ENCODE measurements at places on chromosomes 12 and 14. TPM values are rescaled to one million over a fixed set of nuclear protein-coding genes. Genes with fewer than 3 reads are reported as not detected.
A peak's percentile ranks its signal among the peaks of the same experiment; 100 is the strongest.

DNA sequence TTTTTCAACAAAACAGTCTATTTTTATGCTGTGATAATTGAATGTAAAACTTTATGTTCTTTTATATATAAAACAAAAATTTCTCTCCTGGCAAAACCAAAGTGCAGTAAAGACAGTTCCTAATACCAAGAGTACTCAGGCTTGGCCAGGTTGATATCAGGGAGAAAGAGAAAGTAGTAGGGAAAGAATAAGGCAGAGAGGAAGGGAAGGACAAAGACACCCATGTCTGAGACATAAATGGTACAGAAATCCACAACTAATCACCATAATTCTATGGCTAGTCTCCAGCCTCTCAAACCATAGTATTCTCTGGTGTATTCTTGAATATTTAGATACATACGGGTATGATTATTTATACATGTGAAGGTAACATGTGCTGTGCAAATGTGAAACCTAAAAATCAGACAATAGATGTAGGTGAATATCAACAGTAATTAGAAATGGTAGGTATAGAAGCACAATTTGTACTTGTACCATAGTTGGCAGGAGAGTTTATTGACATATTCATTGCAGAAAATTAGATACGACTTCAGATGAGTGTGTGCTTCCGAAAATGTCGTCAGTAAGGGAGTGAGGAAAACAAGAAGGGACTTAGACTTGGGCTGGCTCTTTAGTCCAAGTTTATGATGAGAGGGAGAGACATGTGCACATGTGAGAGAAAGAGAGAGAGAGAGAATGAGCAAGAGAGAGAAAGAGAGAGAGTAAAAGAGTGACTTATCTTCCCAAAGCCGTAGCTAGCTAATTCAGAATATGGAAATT is 230.8 kb upstream of the NPAS3 start:
- no peak for DNase-seq
- H3K27me3 ChIP-seq = no peaks in the 10 kb centered on the region
- no peak overlapping the region for H3K27ac ChIP-seq
- H3K4me3 ChIP-seq = no peak overlapping the region

DNA sequence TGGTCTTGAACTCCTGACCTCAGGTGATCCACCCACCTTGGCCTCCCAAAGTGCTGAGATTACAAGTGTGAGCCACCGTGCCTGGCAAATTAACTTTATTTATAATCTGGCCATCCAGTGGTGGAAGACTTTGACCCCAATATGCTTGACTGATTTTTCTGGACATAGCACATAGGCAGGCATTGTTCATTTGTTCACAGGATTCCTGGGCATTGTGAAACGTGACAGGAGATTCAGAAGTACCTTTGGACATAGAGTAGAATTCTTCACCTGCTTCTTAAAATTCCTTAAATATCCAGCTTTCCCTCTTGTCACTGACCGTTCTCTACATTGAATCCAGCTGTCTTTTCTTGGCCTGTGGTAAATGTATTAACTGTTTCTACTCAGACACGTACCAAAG is 103.1 kb downstream of the SCN8A start:
- no peak overlapping the region for H3K27ac ChIP-seq
- H3K27me3 ChIP-seq = no peaks in the 10 kb centered on the region
- no peaks in the 10 kb centered on the region for H3K36me3 ChIP-seq
- DNase-seq = no peak
- H3K4me3 ChIP-seq = no peak overlapping the region
- H3K4me1 ChIP-seq = no peaks in the 10 kb centered on the region

DNA sequence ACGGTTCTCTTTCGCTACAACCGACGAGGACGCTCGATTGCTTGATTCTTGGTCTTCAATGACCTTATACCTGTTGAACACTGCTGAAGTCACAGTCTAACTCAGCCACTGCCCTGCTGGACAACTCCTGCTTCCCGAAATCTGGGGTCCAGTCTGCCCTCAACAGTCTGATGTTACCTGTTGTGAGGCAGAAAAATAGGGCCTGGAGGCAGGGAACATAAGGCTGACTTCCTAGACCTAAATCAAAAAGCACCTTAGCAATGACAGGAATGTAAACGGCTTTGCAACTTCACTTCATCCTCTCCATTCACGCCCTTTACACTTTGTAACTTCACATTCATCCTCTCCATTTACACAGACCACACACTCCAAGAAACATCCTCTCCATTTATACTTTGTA is 597 bp upstream of the GLTP start:
- peak overlapping the region; percentile 65 for H3K27ac ChIP-seq
- H3K36me3 ChIP-seq = no peaks in the 10 kb centered on the region
- no peak for DNase-seq
- H3K27me3 ChIP-seq = no peaks in the 10 kb centered on the region
- H3K4me1 ChIP-seq = peaks cover 20% of the 10 kb centered on the region

DNA sequence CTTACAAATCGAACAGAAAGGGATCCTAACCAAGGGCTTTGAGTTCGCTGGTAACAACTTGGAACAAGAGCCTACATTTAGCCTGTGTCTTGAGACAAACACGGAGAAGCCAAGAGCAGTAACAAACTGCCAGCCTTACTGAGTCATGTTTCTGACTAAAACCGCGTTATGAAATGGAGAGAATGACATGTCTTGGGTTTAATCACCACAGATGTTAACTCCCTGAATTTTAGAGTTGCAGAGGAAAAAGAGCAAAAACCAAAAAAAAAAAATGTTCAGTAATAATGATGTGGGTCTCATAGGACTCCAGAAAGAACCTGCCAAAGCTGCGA is 1.0 kb downstream of the BLTP3B start:
- H3K36me3 ChIP-seq = no peaks in the 10 kb centered on the region
- no peak for DNase-seq
- H3K4me1 ChIP-seq = peaks cover 19% of the 10 kb centered on the region

- no peaks in the 10 kb centered on the region for H3K36me3 ChIP-seq
- no peaks in the 10 kb centered on the region for H3K27me3 ChIP-seq
- no peak for DNase-seq
- peak overlapping the region; percentile 30 for H3K27ac ChIP-seq
- H3K4me1 ChIP-seq = no peaks in the 10 kb centered on the region
- no peak overlapping the region for H3K4me3 ChIP-seq
Observed at GRCh38 chr12:108905725-108906124, 25.8 kb downstream of the DAO start.

DNA sequence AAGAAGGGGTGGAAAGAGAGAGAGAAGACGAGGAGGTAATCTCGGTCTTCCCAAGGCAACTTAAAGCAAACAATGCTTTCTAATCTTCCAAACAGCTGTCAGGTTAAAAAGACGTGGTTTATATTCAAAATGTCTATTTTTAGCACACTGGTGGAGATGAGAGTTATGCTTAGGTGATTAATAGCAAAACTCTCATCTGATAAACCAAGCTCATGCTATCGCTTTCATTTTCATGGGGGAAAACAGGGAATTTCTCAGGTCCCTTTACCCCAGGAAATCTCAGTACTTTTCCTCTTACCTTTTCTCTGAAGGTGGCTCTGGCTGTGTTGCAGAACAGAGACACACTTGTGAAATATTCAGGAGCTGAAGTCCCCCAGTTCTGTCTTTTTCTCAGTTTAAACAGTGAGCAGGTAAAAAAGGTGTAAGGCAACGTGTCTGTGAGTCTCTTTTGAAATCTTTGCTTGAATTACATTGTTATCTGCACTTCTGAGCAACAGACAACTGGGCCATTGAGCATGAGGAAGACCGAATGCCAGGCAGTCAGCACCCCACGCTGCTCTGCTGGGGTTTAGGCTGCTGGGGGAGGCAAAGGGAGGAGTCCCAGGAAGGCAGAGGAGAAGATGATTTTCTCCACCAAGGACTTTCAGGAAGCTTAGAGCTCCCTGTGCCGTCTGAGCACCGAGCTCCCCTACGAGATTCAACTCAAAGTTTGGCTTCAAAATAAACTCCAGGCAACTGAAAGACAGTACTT is 759.3 kb downstream of the BCL11B start:
- DNase-seq = no peak
- H3K4me3 ChIP-seq = no peak overlapping the region
- no peaks in the 10 kb centered on the region for H3K4me1 ChIP-seq
- no peak overlapping the region for H3K27ac ChIP-seq

DNA sequence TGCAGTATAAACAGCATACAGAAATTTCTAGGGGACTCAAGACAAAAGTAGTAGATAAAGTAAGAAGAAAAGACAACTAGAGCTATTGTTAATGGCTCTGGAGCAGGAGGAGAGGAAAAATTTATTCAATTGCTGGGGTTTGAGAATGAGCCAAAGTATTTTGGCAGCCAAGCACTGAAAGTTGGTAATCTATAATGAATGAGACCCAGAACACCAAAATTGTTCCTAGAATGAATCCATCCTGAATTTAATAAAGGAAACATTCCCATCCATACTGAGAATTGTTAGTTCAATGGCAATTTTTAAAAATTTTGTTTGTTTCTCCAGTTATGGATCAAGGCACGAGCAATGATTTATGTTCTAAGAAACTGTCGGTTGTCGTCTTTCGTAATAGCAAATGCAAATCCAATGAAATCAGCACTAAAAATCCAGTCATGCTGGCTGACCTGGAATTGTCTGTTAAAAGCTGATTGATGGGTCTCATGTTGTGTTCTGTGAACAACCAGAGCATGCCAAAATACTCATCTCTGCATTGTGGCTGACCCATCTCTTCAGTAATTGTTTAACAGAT is 170.9 kb upstream of the LMNTD1 start:
- H3K4me1 ChIP-seq = peaks cover 6% of the 10 kb centered on the region
- no peaks in the 10 kb centered on the region for H3K27me3 ChIP-seq
- H3K27ac ChIP-seq = no peak overlapping the region

DNA sequence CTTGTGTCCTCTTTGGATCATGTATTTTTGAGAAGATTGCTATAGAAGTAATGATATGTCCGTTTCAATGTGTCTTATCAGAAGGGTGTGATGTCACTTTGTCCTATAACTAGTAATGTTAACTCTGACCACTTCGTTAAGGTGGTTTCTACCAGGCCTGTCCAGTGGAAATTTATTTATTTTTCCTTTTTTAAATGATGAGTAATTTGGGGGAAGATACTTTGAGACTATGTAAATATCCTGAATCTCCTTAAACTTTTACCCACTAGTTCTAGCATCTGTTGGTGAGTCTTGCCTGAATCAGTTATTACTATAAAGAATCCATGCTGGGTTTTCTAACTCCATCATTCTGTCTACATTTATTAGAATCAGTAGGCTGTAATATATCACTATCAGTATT is 15.3 kb downstream of the EP400 start:
- no peak for DNase-seq
- peaks cover 5% of the 10 kb centered on the region for H3K4me1 ChIP-seq
- no peaks in the 10 kb centered on the region for H3K27me3 ChIP-seq

DNA sequence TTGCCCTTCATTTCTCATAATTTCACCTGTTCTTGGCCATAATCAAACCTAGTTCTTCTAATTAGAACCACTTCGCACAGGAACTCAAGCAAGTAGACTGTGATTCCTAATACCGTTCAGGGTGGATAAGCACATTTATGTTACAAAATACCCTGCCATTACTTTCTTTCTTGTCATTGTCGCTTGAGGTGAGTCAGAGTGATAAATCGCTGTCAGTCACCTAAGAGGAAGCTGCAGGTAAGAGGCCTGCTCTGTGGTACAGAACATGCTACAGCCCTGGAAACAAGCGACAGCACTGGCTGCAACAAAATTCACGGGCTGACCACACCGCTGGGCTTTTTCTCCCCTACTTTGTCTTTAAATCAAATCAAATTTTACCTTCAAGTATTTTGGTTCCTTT is 218.2 kb downstream of the ANO6 start:
- no peak for DNase-seq
- H3K4me3 ChIP-seq = no peak overlapping the region

DNA sequence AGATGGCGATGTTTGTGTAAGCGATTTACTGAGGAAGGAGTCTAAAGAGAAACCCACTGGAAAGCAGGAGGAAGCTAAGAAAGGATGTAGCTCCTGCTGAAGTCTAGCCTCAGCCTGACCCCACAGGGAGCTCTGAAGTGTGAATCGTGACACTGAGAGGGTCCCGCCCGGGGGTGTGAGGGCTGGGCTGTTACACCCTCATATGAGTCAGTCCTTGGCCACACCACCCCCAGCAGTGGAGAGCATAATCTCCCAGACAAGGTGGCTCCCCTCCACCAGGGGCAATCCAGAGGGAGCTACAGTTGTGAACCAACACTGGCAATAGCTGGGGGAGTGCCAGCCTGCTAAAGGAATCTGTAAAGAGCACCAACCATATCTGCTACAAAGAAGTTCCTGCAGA is 31.5 kb downstream of the SVOP start:
- no peak overlapping the region for H3K27ac ChIP-seq
- H3K36me3 ChIP-seq = no peaks in the 10 kb centered on the region
- DNase-seq = no peak
- H3K27me3 ChIP-seq = peaks cover 4% of the 10 kb centered on the region
- H3K4me1 ChIP-seq = no peaks in the 10 kb centered on the region
- no peak overlapping the region for H3K4me3 ChIP-seq

GRCh38 chr12:110314308-110314707 is 33.3 kb downstream of the ATP2A2 start:
- DNase-seq = no peak
- H3K4me3 ChIP-seq = no peak overlapping the region
- peaks cover 13% of the 10 kb centered on the region for H3K36me3 ChIP-seq
- no peaks in the 10 kb centered on the region for H3K27me3 ChIP-seq
- H3K4me1 ChIP-seq = peaks cover 48% of the 10 kb centered on the region

- H3K36me3 ChIP-seq = no peaks in the 10 kb centered on the region
- no peak overlapping the region for H3K4me3 ChIP-seq
- no peaks in the 10 kb centered on the region for H3K27me3 ChIP-seq
- no peak overlapping the region for H3K27ac ChIP-seq
Observed at GRCh38 chr14:38973083-38973700, 129.8 kb downstream of the SEC23A start.

The MLF2 gene
- total RNA-seq = 118 TPM

The LMNTD1 gene
- total RNA-seq = not detected

The SALL2 gene
- total RNA-seq = 8.1 TPM

The CDK2 gene
- 28.0 TPM for total RNA-seq

The BDKRB2 gene
- total RNA-seq = 1.5 TPM

The TPPP2 gene
- not detected for total RNA-seq

The MAGOHB gene
- 21.3 TPM for total RNA-seq
